Activated CD4-positive, alpha-beta T cell treated with anti-CD3 and anti-CD28 coated beads, Interleukin-2, amount 50 U/mL, for 4 hours (primary cell): ENCODE measurements at places on chromosomes 3 and 15.

DNA sequence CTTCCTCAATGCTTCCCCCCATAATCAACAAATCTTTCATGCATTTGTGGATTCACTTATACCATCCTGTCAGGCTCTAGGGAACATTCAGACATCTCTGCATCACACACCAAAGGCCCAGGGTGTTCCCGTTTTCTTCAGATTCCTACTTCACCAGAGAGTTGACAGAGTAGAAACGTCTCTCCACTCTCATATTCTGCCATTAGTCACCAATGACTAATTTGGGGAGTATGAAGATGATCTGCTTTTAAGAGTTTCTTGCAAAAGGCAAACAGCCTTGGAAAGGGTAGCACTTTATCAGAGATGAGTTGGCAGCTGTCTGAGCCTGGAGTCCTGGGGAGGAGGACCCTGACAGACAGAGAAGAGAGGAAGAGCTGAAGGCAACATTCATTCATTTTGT is 55.8 kb upstream of the DGKG start:
- DNase-seq = no peak

DNA sequence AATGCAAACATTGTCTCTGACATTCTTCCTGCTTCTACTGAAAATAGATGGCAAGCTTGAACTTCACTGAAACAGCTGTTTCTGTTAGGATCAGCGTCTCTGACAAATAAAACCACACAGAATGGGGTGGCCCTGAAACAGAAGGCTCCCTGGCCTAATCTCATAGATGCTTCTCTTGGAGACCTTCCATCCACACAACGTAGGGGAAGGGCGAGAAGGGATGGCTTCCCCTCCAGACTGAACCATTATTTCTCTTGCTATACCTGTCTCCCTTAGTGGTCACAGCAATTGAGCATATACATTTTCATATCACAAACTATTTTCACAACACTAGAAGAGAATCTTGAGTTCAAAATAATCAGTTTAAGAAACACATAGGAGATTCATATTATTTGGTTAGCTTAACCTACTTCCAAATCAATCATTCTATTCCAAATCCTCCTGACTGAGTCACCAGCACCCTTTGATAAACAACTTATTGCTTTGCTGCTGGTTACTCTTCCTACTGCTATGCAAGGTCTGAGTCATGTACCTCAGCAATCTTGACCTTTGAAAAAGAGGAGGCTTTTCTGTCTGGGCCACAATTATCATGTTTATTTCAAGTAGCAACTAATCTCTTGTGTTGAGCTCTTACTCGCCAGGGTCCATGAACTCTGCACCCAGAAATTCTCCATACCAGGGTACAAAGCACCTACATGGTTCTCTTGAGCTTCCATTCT is 45.5 kb downstream of the CBLB start:
- DNase-seq = peak; percentile 16

GRCh38 chr3:191919491-191920026 is 458.6 kb downstream of the PYDC2 start:
- no peak for DNase-seq

DNA sequence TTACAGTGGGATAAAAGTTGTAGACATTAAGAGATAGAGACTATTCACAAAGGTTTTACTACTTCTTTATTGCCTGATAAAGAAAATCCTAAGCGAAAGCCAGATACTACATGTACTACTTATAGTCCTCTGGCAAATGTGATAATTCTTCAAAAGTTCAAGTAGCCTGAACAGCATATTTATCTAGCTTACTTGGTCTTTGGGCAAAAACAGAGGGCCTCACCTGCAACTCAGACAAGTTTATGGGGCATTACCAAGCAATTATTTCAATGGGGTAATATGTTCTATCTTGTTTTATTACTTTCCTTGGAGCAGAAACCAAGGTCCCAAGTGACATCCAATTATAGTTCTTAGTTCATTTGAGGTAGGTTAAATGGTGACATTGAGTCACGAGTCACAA is 390.1 kb upstream of the ARHGEF26 start:
- no peak for DNase-seq

- DNase-seq = peak; percentile 54
Measured at GRCh38 chr15:78565097-78565950, at the start of gene CHRNA5. Gene CHRNA5 (plus strand): TSS chr15:78565520. CDS start chr15:78565720, 200 bp downstream.

- no peak for DNase-seq
Measured at GRCh38 chr3:67688231-67688630, 33.8 kb upstream of the SUCLG2 start.

DNA sequence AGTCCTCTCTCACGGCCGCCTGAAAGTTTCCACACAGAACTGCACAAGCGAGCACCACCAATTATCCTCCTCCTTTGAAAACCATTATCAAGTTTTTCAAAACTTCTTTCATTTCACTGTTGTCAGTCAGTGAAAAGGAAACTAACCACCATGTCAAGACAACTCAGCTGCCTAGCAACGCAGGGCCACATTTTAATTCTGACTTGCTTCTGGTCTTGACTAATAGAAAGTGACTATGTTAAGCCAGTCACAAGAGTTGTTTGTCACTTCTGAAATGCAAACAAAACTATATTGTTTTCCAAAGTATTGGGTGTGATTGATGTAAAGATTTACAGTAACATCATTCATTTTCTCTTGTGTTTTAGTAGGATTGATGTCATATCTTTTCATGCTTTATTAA is 612.8 kb upstream of the AGTR1 start:
- DNase-seq = no peak

DNA sequence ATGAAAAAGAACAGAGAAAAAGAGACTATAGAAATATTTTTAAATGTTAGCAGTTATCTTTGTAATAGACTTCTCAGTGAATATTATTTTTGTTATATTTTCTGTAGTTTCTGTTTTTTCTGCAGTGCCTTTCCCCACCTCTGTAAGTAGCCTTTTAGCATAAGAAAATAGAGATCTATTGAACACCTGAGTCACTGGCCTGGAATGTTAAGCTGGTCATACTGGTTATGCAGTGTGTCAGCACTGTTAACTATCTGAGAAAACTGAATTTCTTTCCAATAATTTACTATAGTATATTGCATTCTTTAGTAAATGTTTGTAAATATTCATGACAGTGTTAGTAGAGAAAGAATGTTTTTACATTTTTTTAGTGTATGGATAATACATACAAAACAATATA is 79.8 kb downstream of the NECTIN3 start:
- no peak for DNase-seq

DNA sequence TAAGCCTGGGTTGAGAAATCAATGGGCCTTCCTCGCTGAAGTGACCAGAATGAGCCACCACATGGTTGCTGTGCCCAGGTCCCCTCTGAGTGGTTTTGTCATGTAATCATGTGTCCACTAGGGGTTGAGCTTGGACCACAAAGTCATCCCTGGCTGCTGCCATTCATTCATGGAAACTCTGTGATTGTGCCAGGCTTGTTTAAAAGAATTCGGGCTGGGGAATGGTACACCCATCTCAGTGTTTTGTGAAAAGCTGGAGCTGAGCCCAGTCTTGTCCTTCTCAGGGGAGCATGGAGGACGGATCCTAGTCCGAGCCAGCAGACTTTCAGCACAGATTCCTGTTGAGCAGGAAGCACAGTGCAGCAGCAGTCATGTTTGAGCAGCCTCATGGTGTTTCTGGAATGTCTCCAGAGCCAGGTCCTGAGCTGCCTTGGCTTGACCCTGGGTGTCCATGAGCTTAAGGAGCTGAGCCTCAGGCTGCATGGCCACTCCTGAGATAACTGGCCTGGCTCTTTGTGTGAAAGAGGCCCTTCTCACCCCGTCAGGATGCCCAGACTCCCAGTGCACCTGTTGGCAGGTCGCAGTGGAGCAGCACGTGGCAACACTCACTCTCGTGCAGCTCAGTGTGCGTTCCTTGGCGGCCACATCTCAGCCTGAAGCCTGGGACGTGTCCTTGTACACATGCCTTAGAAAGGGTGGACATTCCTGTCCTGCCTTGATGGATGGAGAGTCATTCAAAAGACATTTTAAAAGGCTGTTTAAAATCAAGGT is 260.3 kb upstream of the TPM1 start:
- no peak for DNase-seq
